ENCODE measurements at places on chromosomes 11 and 22. TPM values are rescaled to one million over a fixed set of nuclear protein-coding genes. Genes with fewer than 3 reads are reported as not detected.

DNA sequence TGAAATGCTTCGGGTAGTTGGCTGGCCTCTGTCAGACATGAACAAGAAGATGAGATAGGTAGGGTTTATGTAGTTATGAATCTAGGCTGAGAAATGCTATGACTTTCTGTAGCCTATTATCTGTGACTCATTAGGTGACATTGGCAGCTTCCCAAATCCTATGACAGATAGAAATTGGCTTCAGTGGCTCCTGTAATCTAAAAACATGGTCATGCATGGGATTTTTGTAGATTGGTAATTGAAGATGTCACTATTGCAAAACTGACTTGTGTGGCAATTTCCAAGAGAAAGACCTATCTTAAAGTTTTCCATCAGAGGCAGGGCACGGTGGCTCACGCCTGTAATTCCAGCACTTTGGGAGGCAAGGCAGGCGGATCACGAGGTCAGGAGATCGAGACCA is 29.4 kb upstream of the GRIK4 start:
- peaks cover 80% of the 10 kb centered on the region for H3K36me3 ChIP-seq
- no peak for DNase-seq
- H3K4me1 ChIP-seq: peaks cover 4% of the 10 kb centered on the region
- no peak overlapping the region for H3K27ac ChIP-seq
- H3K4me3 ChIP-seq: no peak overlapping the region

- H3K27ac ChIP-seq: no peak overlapping the region
- no peaks in the 10 kb centered on the region for H3K36me3 ChIP-seq
- no peak for DNase-seq
- H3K4me3 ChIP-seq: no peak overlapping the region
Measured at GRCh38 chr11:74390697-74391096, 7.5 kb downstream of the PGM2L1 start.

- H3K4me3 ChIP-seq: no peak overlapping the region
- no peak overlapping the region for H3K27ac ChIP-seq
- no peaks in the 10 kb centered on the region for H3K27me3 ChIP-seq
- peaks cover 44% of the 10 kb centered on the region for H3K36me3 ChIP-seq
- H3K4me1 ChIP-seq: peaks cover 10% of the 10 kb centered on the region
- DNase-seq: no peak
Measured at GRCh38 chr22:43996170-43996980, 27.7 kb upstream of the PARVB start.

DNA sequence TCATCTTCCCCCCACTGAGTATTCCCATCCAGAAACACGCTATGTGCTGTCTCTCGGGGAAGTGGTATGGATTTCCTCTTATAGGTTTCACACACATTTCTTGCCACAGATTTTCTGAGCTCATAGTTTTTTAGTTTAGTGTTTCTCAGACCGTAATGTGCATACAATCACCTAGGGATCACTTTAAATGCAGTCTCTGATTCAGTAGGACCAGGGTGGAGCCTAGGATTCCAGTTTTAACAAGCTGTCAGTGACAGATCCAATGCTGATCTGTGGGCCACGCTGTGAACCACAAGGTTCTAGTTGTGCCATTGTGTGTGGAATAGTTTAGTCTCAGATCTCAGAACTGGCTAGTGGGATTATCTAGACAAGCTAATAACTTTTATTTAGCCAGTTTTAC is 23.7 kb upstream of the CXCR5 start:
- H3K27me3 ChIP-seq: no peaks in the 10 kb centered on the region
- no peak for DNase-seq
- no peaks in the 10 kb centered on the region for H3K36me3 ChIP-seq
- no peak overlapping the region for H3K4me3 ChIP-seq
- no peaks in the 10 kb centered on the region for H3K4me1 ChIP-seq
- H3K27ac ChIP-seq: no peak overlapping the region

GRCh38 chr22:48259991-48260670 is 1497.7 kb downstream of the TBC1D22A start:
- no peaks in the 10 kb centered on the region for H3K4me1 ChIP-seq
- H3K27me3 ChIP-seq: no peaks in the 10 kb centered on the region
- H3K36me3 ChIP-seq: no peaks in the 10 kb centered on the region
- no peak overlapping the region for H3K4me3 ChIP-seq
- no peak for DNase-seq

DNA sequence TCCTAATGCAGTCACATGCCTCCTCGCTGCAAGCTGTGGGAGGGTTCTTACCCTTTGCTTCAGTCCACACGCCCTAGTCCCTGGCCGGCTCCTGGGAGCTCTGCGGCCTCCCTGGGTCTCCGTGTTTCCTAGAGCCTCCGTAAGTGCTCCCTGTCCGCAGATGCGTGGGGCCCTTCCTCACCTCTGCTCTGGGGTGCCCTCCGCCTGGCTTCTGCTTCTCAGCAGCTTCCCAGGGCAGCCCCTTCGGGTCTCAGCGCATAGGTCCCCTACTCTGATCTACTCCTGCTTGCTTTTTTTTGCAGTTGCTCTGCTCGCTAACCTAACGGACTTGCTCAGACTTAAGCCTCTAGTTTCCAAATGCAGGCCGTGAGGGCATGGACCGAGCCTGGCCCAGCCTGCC is 22.4 kb downstream of the CAPN1 start:
- no peak for DNase-seq
- H3K4me3 ChIP-seq: no peak overlapping the region
- H3K27ac ChIP-seq: no peak overlapping the region
- H3K4me1 ChIP-seq: no peaks in the 10 kb centered on the region
- no peaks in the 10 kb centered on the region for H3K27me3 ChIP-seq

DNA sequence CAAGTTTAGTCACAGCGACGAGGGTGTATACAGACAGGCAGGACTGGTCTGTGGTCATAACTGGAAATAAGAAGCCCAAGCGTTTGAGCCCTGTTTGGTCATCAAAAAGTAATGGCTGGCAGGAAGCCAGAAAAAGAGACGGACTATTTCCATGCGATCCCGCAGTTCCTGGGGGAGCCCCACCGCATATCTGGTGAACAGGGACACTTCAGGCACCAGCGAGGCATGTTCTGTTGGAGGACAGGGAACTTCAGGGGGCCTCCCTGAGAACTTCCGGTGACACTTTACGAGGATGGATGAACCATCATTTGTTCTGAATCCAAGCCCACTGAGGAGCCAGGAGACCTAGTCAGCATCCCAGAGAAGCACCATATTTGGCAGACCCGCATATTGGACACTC is 29.7 kb upstream of the TRIM29 start:
- H3K4me3 ChIP-seq: no peak overlapping the region
- H3K4me1 ChIP-seq: peaks cover 25% of the 10 kb centered on the region
- H3K27ac ChIP-seq: no peak overlapping the region

IL17RA gene
- total RNA-seq: 7.9 TPM

SPI1 gene
- 23.1 TPM for total RNA-seq
